ENCODE measurements at places on chromosomes 1 and 21. TPM values are rescaled to one million over a fixed set of nuclear protein-coding genes. Genes with fewer than 3 reads are reported as not detected.

- DNase-seq: peak; percentile 27
Measured at GRCh38 chr21:17387030-17387617, 125.7 kb upstream of the CXADR start.

GRCh38 chr1:156493154-156493631, 7.4 kb downstream of the MEF2D start:
- no peak for DNase-seq

DNA sequence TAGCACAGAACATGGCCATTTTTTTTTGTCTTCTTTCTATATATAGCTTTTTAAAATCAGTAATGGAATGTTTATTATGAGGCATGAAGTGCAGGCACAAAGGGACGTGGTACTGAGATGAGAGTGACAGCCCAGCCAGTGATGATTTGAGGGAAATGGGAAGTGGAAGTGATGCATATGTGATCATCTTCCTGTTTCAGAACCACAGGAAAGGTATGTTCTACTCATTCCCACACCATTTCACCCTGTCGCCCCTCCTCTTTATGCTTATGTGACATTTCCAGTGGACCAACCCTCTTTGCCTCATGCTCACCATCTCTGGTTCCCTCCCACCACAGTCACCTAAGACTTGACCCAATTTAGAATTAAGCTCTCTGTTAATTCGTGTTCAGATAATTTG, 24.3 kb downstream of the PTGS2 start:
- no peak for DNase-seq

GRCh38 chr1:200139661-200140250, 112.2 kb downstream of the NR5A2 start:
- no peak for DNase-seq

DNA sequence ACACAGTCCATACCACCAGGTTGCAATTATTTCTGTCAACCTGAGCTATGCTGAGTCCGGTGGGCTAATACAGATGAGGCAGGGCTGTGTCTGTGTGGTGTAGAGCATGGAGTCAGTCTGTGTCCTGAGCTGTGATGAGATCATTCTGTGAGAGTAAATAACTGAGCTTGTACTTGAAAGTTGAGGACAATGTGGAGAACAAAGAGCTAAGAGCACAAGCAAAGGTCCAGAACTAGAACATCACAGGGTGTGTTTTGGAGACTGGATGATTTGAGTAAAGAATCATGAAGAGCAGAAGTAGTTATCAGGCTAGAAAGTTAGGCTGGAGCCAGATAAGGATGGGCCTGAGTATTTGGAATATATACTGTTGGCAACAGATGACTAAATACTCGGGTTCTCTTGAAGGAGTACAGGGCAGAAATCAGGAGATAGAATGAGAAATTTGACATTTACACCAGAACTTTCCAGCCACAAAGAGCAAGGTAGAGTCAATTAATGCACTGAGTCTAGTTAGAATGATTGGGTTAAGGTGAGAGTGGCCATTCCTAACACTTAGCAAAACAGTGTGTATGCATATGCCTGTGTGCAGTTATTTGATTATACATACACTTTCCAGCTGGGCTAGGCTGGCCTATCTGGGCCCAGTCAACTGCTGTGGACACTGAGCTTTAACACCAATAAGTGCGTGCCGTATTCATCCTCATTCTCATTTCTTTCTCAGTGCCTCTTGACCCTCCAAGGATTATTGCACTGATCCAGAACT, 48.8 kb downstream of the LEPR start:
- DNase-seq: no peak

GRCh38 chr1:4685523-4685865, 31.1 kb downstream of the AJAP1 start:
- no peak for DNase-seq

- DNase-seq: no peak
Measured at GRCh38 chr1:152084853-152085252, 4.0 kb downstream of the TCHHL1 start.

DNA sequence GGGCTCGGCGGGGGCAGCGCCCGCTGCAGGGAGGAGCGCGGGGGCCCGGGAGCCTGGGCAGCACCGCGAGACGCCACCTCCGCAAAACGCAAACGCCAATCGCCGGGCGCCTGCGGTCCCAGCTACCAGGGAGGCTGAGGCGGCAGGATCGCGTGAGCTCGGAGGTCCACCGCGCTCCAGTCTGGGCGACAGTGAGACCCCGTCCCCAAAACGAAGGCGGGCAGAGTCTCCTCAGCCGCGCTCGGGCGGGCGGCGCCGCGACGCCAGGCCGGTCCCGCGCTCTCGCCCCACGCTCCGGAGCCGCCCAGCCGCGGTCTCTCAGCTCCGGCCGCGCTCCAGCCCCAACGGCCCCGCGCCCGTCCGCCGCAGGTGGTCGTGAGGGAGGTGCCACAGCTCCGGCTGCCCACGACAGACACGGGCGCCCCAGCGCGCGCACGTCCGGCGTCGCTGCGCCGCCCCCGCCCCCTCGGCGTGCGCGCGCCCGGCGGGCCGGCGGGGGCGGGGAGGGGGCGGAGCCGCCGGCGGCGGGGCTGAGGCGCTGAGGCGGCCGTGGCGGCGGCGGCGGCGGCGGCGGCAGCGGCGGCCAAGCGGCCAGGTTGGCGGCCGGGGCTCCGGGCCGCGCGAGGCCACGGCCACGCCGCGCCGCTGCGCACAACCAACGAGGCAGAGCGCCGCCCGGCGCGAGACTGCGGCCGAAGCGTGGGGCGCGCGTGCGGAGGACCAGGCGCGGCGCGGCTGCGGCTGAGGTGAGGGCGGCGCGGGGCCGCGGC, at the start of gene ADARB1:
Gene ADARB1, plus strand, starts transcription at position 533 of the 770 bp plus-strand sequence. CDS start 97,077 bp downstream, outside the sequence.
- DNase-seq: peak; percentile 78

DNA sequence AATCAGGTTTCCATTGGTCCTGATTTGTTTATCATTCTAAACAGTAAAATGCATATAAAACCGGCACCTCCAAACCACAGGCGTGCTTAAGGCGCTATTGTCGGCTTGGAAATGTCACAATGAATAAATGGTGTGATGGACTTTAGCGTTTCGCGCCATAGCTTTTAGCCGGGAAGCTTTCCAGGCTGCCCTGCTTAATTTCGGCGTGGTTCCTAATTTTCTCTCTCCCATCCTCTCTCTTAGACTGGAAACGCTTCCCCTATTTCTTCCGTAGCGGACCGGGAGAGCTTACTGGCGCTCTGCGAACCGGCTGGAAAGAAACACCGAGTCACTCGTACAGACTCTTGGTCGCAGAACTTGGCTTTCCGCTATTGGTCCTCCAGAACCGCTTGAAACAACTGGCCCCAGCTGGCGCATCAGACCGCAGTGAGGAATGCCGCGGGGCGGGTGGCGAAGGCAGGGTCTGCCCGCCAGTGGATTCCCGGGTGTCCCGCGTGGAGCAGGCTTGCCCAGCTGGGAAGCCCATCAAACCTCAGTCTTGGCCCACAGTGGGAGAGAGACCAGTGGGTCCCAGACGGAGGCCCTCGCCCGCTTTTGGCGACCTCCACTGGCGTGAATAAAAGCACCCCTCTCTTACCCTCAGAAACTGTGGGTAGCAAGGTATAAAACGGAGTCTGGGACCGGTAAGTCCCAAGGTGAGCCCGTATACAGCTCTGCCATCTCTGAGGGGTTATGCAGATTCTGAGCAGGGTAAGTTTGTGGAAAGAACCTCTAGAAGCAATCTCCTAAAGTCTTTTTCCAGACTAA, 4.0 kb upstream of the LHX8 start:
- DNase-seq: no peak

- DNase-seq: no peak
Measured at GRCh38 chr1:56780128-56780750, 39.0 kb downstream of the FYB2 start.

- DNase-seq: no peak
Measured at GRCh38 chr1:199290186-199290585, 651.3 kb downstream of the PTPRC start.

DNA sequence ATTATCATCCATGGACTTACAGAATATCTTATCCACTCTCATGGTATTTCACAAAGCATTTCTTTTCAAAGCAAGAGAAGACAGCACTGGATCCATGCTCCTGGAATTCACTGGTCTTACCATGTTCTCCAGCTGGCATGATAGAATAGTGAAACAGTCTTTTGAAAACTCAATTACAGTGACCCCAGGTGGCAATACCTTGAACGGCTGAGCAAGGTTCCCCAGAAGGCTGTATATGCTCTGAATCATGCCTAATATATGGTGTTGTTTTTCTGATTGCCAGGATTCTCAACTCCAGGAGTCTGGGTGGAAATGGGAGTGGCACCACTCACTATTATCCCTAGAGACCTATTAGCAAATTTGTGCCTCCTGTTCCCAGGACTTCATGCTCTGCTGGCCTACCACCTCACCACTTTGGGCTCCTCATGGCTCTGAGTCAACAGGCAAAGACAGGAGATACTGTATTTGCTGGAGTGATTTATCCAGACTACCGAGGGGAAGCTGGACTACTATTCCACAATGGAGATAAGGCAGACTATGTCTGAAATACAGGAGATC, 87.6 kb downstream of the CATSPERE start:
- no peak for DNase-seq

- no peak for DNase-seq
Measured at GRCh38 chr1:242828199-242828598, 303.7 kb upstream of the PLD5 start.

DNA sequence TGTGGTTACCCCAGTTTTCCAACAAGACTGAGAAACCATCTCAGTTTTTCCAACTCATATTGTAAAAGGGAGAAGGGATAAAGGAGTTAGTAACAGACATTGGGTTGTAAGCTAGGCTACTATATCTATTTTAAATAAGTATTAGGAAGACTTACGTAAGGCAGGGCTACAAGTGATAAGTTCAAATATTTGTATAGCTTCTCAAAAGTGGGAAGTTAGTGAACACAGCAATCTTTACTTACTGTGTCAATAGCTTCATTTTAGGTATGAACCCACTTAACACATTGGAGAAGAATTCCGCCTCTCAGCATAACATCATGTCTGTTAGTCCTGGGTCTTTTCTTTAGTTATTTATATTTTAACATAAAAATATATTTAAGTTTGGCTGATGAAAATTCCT, 320.1 kb downstream of the TPR start:
- DNase-seq: no peak

DNA sequence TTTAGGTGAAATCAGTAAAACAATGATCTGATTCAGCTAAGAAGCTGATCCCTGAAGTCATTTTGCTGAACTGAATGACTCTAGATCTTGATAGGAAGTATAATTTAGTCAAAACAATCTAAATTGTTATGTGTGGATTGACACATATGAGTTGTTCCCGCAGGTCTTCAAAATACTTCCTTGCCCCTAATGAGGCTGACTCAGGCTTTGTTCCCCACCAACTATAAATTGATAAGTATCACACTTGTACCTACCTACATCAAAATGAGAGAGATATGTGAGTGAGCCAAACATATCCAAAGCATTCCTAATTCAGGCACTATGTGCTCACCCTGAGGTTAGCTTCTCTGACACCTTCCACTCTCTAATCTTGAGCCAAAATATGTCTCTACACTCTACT, 507.1 kb downstream of the PLPP3 start:
- no peak for DNase-seq

GRCh38 chr1:108645564-108646184, 15.2 kb downstream of the HENMT1 start:
- no peak for DNase-seq

DNA sequence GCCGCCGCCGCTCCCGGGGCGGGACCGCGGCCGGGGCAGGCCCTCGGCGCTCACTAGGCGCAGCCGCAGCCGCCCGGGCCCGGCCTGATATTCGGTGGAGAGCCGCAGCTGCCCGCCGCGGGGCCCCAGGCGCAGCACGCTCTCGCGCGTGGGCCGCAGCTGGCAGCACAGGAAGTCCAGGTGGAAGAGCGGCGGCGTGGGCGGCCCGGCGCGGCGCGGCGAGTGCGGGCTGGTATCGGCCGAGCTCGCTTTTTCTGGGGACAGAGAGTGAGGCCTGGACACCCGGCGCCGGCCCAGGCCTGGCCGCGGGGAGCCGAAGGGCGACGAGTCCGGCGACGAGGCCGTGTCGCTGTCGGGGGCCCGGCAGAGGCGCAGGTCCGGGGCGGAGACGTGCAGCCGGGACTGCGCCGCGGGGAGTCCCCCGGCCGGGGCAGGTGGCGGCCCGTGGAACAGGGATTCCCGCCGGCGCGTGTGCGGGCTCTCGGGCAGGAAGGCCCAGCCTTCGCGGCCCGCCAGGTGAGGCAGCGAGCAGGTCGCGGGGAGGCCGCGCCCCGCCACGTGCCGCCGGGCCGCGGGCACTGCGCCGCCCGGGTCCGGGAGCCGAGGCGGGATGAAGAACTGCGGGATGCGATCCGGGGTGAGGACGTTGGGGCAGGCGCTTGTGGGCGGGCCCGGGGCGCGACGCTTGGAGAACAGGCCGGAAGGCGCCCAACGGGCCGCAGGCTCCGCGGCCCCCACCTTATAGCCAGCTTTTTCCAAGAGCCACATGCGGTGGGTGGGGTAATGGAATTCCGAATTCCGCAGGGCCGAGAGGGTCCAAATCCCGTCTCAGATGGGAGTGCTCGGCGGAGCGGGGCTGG, 1.2 kb downstream of the C2CD4D start:
- DNase-seq: no peak

GRCh38 chr1:218917656-218918055, 256.0 kb upstream of the LYPLAL1 start:
- DNase-seq: no peak

GRCh38 chr1:8443558-8444194, 125.8 kb downstream of the SLC45A1 start:
- no peak for DNase-seq

- no peak for DNase-seq
Measured at GRCh38 chr1:115314765-115315164, 23.3 kb downstream of the NGF start.

DNA sequence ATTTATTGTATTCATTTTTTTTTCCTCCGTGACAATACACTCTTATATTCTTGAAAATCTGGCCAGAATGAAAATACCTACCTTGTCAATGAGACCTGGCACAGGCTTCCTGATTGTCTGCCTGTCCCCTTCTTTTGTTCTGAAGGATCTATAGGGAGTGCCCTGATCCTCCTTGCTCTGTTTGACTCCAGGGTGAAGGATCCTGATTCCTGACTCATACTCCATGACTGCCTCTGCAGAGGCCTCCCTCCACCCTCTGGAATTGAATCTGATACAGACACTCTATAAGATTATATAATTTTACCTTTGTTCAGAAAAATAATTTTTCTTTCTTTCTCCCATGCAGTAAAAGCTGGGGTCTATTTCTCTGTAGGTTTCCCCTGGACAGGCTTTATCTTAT, 116.2 kb downstream of the HMCN1 start:
- DNase-seq: no peak

GRCh38 chr1:116808200-116808847, 54.1 kb downstream of the CD2 start:
- DNase-seq: no peak

GRCh38 chr1:94807742-94808491, 12.2 kb upstream of the SLC44A3 start:
- no peak for DNase-seq

The KCNA3 gene
- total RNA-seq: 0.55 TPM

The SPRR1B gene
- not detected for total RNA-seq

The FCRL4 gene
- total RNA-seq: not detected

The EFHD2 gene
- 27.3 TPM for total RNA-seq

The PHACTR4 gene
- total RNA-seq: 24.6 TPM

The CYP4A11 gene
- 0.36 TPM for total RNA-seq

The SMCP gene
- not detected for total RNA-seq

The NIT1 gene
- 31.6 TPM for total RNA-seq
